ENCODE measurements at places on chromosomes 7 and 10. TPM values are rescaled to one million over a fixed set of nuclear protein-coding genes. Genes with fewer than 3 reads are reported as not detected.

CALML3 gene
- polyA plus RNA-seq, result not detected

RHOBTB1 gene
- 0.16 TPM for polyA plus RNA-seq

ICA1 gene
- polyA plus RNA-seq, result 0.25 TPM

GPR37 gene
- polyA plus RNA-seq, result not detected

CALU gene
- polyA plus RNA-seq, result 20.8 TPM

RPEL1 gene
- not detected for polyA plus RNA-seq

GRB10 gene
- polyA plus RNA-seq, result 0.11 TPM

SPDYE5 gene
- 0.24 TPM for polyA plus RNA-seq

PTPRZ1 gene
- not detected for polyA plus RNA-seq

PHKG1 gene
- not detected for polyA plus RNA-seq

MAT1A gene
- not detected for polyA plus RNA-seq

GATA3 gene
- 2.0 TPM for polyA plus RNA-seq

ELN gene
- not detected for polyA plus RNA-seq

LIPK gene
- not detected for polyA plus RNA-seq

DGKI gene
- polyA plus RNA-seq, result not detected

MLXIPL gene
- not detected for polyA plus RNA-seq

FAM25A gene
- polyA plus RNA-seq, result not detected
